ENCODE measurements at places on chromosomes 12 and 14. TPM values are rescaled to one million over a fixed set of nuclear protein-coding genes. Genes with fewer than 3 reads are reported as not detected.

The GALNT8 gene
- total RNA-seq: under 0.01 TPM

The SMCO2 gene
- total RNA-seq: 0.12 TPM

The RIPK3 gene
- total RNA-seq: 0.50 TPM

The UNC79 gene
- under 0.01 TPM for total RNA-seq

The PLEK2 gene
- total RNA-seq: 8.7 TPM
